ENCODE measurements at places on chromosomes 3 and 15. TPM values are rescaled to one million over a fixed set of nuclear protein-coding genes. Genes with fewer than 3 reads are reported as not detected.

DNA sequence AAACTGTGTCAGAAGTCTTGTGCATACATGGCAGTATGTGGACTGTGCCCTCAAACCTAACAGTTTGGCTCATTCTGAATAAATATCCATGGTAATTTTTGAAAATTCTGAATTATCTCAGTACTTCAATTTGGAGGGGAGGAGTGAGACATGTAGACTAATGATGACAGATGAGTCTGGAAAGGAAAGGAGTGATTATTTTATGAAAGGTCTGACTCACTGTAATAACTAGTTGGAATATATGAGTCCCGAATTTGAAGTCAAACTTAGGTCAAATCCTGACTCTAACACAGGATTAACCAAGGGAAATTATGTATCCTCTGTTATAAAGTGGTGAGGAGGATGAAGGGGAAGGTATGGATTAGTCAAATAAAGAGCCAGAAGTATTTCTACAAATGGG is 38.6 kb downstream of the SUCNR1 start:
- no peak for DNase-seq

- DNase-seq, result no peak
Observed at GRCh38 chr3:30319713-30320112, 286.7 kb upstream of the TGFBR2 start.

DNA sequence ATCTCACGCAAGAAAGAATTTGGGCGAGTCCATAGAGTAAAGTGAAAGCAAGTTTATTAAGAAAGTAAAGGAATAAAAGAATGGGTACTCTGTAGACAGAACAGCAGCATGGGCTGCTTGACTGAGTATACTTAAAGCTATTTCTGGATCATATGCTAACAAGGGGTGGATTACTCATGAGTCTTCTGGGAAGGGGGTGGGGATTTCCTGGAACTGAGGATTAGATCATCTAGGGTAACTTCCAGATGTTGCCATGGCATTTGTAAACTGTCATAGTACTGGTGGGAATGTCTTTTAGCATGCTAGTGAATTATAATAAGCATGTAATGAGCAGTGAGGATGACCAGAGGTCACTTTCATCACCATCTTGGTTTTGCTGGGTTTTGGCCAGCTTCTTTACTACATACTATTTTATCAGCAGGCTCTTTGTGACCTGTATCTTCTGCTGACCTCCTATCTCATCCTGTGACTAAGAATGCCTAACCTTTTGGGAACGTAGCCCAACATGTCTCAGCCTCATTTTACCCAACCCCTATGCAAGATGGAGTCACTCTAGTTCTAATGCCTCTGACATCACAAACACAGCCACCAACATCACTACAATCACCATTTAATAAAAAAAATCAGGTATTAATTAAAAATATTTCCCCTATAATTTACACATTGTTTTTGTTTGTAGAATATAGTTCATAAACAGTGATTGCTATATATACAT is 890.7 kb upstream of the EPHA6 start:
- no peak for DNase-seq

Gene CHRM5
- not detected for total RNA-seq

- DNase-seq, result no peak
Observed at GRCh38 chr15:29570948-29571791, 251.1 kb downstream of the TJP1 start.

Gene STRIT1
- total RNA-seq, result not detected

Gene ZNF660
- total RNA-seq, result 0.64 TPM

All from right lobe of liver (tissue), 6 donors.